ENCODE measurements at places on chromosomes 11 and 22.

- DNase-seq, result no peak
Measured at GRCh38 chr11:102220728-102221467, 96.4 kb upstream of the BIRC3 start.

DNA sequence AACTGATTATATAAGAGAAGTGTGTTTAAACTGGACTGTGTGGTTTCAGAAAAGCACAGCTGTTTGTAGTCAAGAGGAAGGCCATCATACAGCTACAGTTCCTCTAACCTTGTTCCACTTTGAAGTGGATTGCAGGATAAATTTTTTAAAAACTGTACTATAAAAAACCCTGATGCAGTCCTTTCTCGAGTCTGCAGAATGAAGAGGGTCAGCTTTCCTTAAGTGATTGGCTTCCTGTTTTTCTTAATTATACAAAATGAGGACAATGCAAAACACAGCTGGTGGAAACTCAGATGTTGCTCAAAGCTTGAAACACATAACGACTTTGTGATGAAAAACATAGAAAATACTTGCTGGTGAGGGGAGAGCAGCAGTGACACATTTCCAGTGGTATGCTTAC, 1060.5 kb downstream of the DLG2 start:
- DNase-seq, result no peak

DNA sequence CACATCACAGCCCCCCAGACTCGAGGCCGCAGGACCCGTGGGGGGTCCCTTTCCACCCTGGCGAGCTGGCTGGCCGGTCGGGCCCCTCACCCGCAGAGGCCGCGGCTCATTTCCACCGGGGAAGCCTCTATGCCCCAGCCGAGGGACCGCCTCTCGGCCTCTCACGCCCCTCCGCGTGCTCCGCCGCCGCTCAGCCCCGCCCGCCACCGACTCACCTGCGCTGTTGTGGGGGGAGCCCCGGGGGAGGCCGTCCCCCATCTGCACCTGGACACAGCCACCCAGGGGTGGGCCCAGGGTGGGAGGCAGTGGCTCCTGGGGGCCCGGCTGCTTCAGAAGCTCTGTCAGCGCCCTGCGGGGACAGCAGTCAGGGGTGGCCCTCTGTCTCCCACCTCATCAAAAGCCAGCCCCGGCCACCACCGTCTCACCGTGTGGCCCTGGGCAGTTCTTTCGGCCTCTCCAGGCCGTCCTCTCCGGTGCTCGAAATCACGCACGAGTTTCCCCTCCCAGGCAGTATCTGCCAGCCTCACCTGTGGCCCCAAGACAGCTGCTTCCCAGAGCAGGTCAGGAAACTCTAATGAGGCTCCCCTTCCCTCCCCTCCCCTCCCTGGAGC, 3.8 kb downstream of the SHISA8 start:
- no peak for DNase-seq

DNA sequence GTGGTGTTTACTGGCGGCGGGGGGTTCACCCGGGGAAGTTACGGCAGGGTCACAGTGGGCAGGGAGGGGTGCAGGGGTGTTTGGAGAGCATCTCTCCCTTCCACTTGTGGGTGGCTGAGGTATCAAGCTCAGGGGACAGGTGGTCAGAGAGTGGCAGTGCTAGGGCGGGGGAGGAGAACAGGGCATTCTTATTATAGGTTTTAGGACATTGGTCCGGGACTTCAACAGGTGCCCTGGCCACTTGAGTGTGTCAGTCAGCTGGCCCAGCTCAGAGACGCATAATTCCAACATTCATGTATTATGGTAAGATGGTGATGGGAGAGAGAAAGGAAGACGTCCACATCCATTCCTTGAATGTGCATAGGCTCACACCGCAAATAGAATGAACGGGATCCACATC, 101.7 kb downstream of the TEAD1 start:
- DNase-seq, result no peak

- no peak for DNase-seq
Measured at GRCh38 chr11:134150195-134150903, 73.4 kb downstream of the NCAPD3 start.

DNA sequence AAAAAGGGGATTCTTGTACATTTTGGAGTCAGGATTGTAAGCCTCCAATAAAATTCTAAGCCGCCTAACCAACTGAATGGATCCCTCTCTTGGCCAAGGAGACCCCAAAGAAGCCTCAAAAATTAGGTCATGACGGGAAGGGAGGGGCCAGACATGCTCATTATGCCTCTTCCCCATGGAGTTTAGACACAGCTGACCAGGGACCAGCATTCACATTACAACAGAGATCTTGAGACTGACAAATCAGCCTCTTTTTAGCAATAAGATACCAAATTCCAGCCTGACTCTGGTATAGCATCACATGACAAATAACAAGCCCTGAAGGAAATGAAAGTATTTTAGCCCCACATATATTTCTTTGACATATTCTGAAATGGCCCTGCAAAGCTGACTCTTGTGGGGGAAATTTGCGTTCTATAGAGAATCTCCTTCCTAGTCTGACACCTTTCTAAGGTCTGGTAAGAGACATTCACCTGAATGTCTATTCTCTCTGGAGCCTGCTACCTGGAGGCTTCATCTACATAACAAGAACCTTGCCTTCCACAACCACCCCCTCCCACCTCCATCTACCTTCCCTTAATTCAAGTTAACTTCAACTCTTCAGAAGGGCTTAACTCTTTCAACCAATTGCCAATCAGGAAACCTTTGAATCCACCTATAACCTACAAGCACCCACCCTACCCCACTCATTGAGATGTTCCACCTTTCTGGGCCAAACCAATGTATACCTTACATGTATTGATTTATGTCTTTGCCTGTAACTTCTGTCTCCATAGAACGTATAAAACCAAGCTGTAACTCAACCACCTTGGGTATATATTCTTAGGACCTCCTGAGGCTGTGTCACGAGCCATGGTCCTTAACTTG, 10.3 kb downstream of the GAL start:
- DNase-seq, result no peak

Measured in NCI-H187 treated with DMSO at 0.1 percent for 48 hours (cell line).